Kidney capillary endothelial cell (primary cell): ENCODE measurements at places on chromosomes 13 and 19.

DNA sequence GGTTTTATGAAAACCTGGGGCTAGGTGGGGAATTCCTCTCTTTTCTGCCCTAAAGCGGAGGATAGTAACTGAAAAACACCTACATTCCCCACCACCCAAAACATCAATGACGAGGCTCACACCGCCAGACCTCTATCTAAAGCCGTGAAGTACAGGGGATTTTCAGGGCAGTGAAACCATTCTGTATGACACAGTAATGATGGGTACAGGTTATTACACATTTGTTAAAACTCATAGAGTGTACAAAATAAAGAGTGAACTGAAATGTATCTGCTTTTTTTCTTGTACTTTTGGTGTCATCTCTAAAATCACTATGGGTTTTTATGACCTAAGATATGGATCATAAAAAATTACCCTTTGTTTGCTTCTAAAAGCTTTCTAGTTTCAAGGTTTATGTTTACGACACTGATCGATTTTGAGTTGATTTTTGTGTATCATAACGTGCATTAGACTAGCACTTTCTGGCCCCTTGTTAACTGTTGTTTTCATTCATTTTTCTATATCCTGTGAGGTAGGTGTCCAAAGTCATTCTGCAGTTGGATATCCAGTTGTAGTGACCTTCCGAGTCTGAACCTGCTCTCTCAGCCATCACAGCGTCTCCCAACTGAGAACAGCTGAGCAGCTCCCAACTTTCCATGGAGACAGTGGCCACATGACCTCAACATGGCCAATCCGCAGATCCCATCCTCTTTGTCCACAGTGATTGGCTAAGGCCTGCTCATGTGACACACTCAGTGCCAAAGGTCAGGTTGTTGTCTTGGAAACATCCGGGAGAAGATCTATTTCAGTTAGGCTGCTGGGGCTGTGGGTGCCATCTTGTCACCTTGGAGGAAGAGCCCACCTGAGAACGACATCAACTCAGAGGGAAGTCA, 10.3 kb downstream of the MBD3L2B start:
- DNase-seq = no peak

GRCh38 chr19:47351548-47351947, 2.4 kb downstream of the DHX34 start:
- no peak for DNase-seq

DNA sequence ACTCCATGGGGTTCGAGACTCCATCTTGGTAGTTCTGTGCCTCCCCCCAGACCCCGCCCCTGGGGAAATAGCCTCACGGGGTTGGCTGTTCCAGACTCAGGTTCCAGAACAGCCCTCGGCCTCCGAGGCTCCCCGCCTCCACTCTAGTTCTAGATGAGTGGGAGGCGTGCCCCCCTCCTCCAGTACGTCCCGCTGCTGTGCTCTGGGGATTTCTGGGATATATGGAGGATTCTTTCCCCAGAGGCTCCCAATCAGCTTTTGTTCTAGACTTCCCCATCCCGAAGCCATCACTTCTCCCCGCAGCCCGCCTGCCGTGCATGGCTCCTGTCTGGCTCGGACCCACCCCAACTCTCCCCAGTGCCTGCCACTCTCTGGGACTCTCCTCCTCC, 1.9 kb upstream of the CACNG7 start:
- no peak for DNase-seq

DNA sequence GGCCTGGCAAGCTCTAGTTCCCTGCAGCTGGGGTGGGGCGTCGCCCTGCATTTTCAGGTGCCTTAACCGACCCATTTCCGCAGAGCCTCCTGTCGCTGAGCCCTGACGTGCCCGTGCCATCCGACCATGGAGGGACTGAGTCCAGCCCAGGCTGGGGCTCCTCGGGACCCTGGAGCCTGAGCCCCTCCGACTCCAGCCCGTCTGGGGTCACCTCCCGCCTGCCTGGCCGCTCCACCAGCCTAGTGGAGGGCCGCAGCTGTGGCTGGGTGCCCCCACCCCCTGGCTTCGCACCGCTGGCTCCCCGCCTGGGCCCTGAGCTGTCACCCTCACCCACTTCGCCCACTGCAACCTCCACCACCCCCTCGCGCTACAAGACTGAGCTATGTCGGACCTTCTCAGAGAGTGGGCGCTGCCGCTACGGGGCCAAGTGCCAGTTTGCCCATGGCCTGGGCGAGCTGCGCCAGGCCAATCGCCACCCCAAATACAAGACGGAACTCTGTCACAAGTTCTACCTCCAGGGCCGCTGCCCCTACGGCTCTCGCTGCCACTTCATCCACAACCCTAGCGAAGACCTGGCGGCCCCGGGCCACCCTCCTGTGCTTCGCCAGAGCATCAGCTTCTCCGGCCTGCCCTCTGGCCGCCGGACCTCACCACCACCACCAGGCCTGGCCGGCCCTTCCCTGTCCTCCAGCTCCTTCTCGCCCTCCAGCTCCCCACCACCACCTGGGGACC, 1.2 kb downstream of the ZFP36 start:
- no peak for DNase-seq

DNA sequence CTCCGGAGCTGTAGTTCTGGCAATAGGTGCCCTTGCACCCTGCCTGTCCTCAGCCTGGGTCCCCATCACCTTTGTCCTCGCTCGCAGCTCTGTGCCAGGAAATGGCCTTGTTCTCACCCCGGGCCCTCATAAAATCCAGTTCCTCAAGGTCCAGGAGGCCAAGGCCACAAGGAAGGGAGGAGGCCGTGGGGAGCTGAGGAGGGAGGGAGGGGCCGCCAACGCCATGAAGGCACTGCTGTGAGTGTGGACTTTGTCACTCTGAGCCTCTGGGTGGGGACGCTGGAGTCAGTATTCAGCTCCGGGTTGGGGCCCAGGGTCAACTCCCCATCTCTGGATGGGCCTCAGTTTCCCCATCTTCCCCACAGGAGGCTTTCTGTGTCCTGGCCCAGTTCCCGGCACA, 9.2 kb upstream of the GNA11 start:
- DNase-seq = no peak

- no peak for DNase-seq
Measured at GRCh38 chr19:46480415-46480814, 9.1 kb upstream of the PNMA8A start.

DNA sequence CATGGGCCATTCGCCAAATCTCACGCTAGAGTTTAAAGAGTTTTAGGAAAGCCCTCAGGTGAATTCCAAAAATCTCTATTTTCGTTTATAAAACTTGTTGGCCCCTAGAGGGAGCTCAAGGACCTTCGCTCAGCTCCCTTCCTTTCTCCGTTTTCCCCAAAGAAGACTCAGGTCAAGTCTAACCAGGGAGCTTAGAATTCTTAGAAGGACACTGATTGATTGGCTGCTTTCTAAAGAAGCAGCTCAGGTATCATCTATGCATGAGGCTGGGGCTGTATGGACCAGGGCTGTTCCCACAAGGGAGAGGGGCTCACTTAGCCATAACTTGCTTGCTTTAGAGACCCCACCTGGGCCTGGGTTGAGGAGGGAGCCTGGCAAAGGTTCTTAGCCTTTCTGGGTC, 20.5 kb downstream of the DZIP1 start:
- peak; percentile 45 for DNase-seq

- no peak for DNase-seq
Measured at GRCh38 chr19:7676854-7677253, at the start of gene MCEMP1. TSS of gene MCEMP1 (plus strand) at chr19:7677090. CDS start at chr19:7677121, 31 bp downstream.

DNA sequence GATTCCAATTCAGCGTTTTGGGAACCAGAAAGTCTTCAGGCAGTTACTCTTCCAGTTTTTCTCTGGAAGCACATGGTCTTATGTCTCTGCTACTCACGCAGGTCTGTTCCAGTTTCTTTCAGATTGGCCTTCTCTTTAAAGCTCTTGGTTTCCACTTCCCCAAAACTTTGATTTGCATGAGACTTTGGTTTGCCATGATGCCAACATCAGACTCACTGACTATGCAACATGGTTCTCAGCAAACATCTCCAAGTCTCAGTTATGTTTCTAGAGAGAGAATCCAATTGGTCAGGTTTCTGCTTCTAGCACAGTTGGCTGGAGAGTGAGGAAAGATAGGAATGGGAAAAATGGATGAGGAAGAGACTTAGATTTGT, 3.1 kb downstream of the AKAP11 start:
- DNase-seq = no peak

GRCh38 chr19:28857967-28858366, 355.0 kb downstream of the UQCRFS1 start:
- DNase-seq = no peak

DNA sequence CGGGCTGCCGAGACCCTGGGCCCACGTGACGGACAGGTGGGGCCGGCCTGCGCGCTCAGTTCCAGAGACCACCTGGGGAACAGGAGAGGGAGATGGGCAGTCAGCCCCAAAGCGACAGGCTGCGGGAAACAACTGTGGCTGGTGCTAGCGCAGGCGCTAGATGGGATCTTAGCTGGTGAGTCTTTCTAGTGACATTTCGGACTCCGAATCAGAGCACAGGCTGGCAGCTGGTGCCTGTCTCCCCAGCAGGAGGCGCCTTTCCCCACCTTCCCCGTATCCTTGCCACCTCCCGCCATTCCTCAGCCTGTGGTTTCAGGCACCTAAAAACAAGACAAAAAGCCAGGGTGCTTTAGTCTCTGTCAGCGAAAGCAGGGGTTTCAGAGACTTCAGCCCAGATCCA, 19.4 kb upstream of the RANBP3 start:
- DNase-seq = no peak
